ENCODE measurements at places on chromosomes 1 and 21. TPM values are rescaled to one million over a fixed set of nuclear protein-coding genes. Genes with fewer than 3 reads are reported as not detected.

RGS1 gene
- 24.6 TPM for total RNA-seq

TCP10L gene
- total RNA-seq, result not detected

TNFRSF18 gene
- 21.0 TPM for total RNA-seq

HDAC1 gene
- total RNA-seq, result 74.3 TPM

FAM177B gene
- total RNA-seq, result 1.3 TPM

PDE4B gene
- total RNA-seq, result 6.7 TPM

BMP8B gene
- total RNA-seq, result 0.18 TPM

SPRR1B gene
- 3,090 TPM for total RNA-seq

ENAH gene
- total RNA-seq, result 42.5 TPM

SLC9C2 gene
- not detected for total RNA-seq

ERO1B gene
- 2.4 TPM for total RNA-seq

CR1L gene
- not detected for total RNA-seq

DISC1 gene
- total RNA-seq, result 3.7 TPM

AADACL4 gene
- total RNA-seq, result not detected

TTC22 gene
- total RNA-seq, result 323 TPM

ANGPTL3 gene
- total RNA-seq, result not detected

DMAP1 gene
- total RNA-seq, result 45.2 TPM

CCDC27 gene
- total RNA-seq, result not detected

CLCN6 gene
- total RNA-seq, result 7.4 TPM

IRF6 gene
- total RNA-seq, result 100 TPM

NGF gene
- total RNA-seq, result not detected

KRTAP7-1 gene
- not detected for total RNA-seq

CRYZL1 gene
- 7.9 TPM for total RNA-seq

RGS7 gene
- not detected for total RNA-seq

SLC50A1 gene
- 26.6 TPM for total RNA-seq

DLGAP3 gene
- 0.18 TPM for total RNA-seq

DNAJC11 gene
- 36.8 TPM for total RNA-seq

CC2D1B gene
- 18.5 TPM for total RNA-seq

FCGR1A gene
- 3.7 TPM for total RNA-seq

PTCH2 gene
- total RNA-seq, result 0.09 TPM

BGLAP gene
- total RNA-seq, result 0.40 TPM

ETV3L gene
- total RNA-seq, result not detected

GBP7 gene
- total RNA-seq, result not detected

IFI16 gene
- 154 TPM for total RNA-seq

AGT gene
- total RNA-seq, result 0.40 TPM

LCE6A gene
- not detected for total RNA-seq

FALEC gene
- 3.6 TPM for total RNA-seq

PTGS2 gene
- 2.5 TPM for total RNA-seq

PLA2G2D gene
- not detected for total RNA-seq

ECM1 gene
- total RNA-seq, result 375 TPM

SPRR5 gene
- 2.2 TPM for total RNA-seq

LEFTY1 gene
- total RNA-seq, result not detected

HPCAL4 gene
- total RNA-seq, result not detected

S100A9 gene
- 15,145 TPM for total RNA-seq

AMY2B gene
- 3.1 TPM for total RNA-seq

DNASE2B gene
- not detected for total RNA-seq

MRPS14 gene
- total RNA-seq, result 8.6 TPM

A3GALT2 gene
- total RNA-seq, result not detected

WNT3A gene
- 0.97 TPM for total RNA-seq
